ENCODE measurements at places on chromosomes 6 and 20.

DNA sequence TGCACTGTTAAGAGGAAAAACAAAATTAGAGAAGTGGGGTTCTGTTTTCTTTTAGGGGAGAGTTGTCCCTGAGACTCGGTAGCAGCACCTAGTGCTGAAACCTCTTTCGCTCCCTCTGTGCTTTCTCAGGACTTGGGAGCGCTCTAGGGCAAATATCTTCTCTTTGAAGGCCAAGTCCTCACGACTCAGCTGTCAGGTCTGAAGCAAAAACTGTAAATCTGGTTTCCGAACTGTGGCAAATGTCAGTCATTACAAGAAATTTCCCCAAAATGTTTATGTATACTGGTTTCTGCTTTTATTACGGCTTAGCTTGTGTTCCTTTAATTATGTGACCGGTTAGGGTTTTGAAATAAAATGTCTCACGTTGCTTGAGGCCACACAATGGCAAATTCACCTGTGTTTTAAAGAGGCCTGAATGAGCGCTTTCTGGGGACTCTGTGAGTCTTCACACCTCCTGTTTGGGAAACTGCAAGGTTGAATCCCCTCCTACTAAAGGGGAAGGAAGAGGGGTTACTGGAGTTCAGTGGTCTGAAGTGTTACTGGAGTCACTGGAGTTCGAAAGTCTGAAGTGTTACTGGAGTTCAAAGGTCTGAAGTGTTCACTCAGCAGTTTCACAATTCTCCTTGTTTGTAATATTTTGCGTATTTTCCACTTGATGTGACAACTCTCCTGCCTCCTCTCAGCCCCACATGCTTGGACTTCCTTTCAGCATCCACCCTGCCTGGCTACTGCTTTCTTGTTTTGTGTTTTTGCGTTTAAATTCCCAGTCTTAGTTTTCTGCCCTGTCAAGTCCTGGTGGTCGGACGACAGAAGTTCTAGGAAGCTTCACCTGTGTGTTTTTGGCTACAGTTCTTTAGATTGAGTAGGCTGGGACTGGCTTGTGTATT lies 1.6 kb downstream of the SMPDL3A start:
- no peak for DNase-seq
- H3K27ac ChIP-seq, result no peak overlapping the region
- no peaks in the 10 kb centered on the region for H3K27me3 ChIP-seq
- H3K4me3 ChIP-seq, result no peak overlapping the region
- peaks cover 15% of the 10 kb centered on the region for H3K4me1 ChIP-seq

GRCh38 chr6:170110201-170111140 lies 180.4 kb downstream of the DLL1 start:
- no peaks in the 10 kb centered on the region for H3K27me3 ChIP-seq
- no peak overlapping the region for H3K4me3 ChIP-seq
- no peak overlapping the region for H3K27ac ChIP-seq
- DNase-seq, result no peak
- H3K4me1 ChIP-seq, result no peaks in the 10 kb centered on the region

GRCh38 chr6:109320072-109320471 lies 62.2 kb downstream of the CD164 start:
- no peak overlapping the region for H3K4me3 ChIP-seq
- H3K4me1 ChIP-seq, result peaks cover 3% of the 10 kb centered on the region
- no peak for DNase-seq
- H3K27me3 ChIP-seq, result no peaks in the 10 kb centered on the region

DNA sequence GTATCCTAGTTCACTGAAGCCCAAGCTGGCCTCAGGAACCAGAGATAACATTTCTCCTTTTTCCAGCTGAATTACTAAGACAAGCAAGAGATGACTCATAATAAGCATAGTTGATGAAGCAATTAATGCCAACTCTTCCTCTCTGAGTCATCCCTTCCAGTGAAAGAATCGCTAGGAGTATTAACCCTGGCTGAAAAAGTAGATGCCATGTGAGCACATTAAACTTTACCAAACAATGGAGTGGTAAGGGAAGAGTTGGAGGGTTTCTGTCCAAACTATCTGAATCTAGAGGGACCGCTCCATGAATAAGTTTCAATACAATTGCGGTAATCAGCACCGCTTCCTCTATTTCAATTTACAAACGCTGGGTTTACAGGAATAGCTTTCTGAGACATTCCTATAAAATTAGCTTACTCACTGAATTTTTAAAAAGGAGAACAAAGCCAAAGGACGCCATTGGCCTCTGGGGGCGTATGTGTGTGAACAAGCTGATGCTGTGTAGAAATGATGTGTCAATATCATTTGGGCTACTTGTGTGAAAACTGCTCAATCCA lies 48.3 kb downstream of the ATXN1 start:
- no peaks in the 10 kb centered on the region for H3K27me3 ChIP-seq
- H3K36me3 ChIP-seq, result no peaks in the 10 kb centered on the region
- H3K4me3 ChIP-seq, result no peak overlapping the region
- peaks cover 5% of the 10 kb centered on the region for H3K4me1 ChIP-seq

- no peaks in the 10 kb centered on the region for H3K4me1 ChIP-seq
- no peak overlapping the region for H3K4me3 ChIP-seq
- no peak overlapping the region for H3K27ac ChIP-seq
- DNase-seq, result no peak
Observed at GRCh38 chr20:45032781-45033180, 66.5 kb downstream of the STK4 start.

GRCh38 chr20:19301142-19301541 lies 88.7 kb downstream of the SLC24A3 start:
- H3K4me1 ChIP-seq, result no peaks in the 10 kb centered on the region
- no peak overlapping the region for H3K27ac ChIP-seq
- H3K27me3 ChIP-seq, result no peaks in the 10 kb centered on the region
- H3K4me3 ChIP-seq, result no peak overlapping the region

- no peak overlapping the region for H3K27ac ChIP-seq
- H3K4me3 ChIP-seq, result no peak overlapping the region
- DNase-seq, result no peak
- H3K4me1 ChIP-seq, result no peaks in the 10 kb centered on the region
- H3K36me3 ChIP-seq, result no peaks in the 10 kb centered on the region
Observed at GRCh38 chr6:48994811-48995210, 468.2 kb downstream of the MMUT start.

- no peaks in the 10 kb centered on the region for H3K36me3 ChIP-seq
- DNase-seq, result no peak
- H3K4me1 ChIP-seq, result no peaks in the 10 kb centered on the region
- no peak overlapping the region for H3K4me3 ChIP-seq
- no peak overlapping the region for H3K27ac ChIP-seq
Observed at GRCh38 chr20:24289737-24290481, 179.5 kb upstream of the SYNDIG1 start.

DNA sequence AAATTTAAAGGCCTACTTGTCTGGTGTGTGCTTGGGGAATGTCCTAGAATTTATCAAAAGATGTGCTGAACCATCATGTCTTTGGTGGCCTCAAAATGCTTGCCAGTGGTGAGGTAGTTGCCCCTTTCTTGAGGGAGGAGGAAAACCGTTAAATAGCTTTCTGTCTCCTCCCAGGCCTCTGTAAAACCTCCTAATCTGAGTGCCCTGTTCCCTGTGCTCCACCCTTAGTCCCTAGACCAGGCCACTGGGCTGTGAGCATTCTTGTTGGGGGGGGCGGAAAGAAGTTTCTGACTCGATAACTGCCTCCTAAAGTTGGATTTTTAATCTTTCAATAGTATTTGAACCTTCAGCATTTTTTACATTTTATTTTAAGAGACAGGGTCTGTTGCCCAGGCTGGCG lies 23.1 kb downstream of the JARID2 start:
- H3K27me3 ChIP-seq, result no peaks in the 10 kb centered on the region
- no peak overlapping the region for H3K4me3 ChIP-seq
- H3K27ac ChIP-seq, result no peak overlapping the region

DNA sequence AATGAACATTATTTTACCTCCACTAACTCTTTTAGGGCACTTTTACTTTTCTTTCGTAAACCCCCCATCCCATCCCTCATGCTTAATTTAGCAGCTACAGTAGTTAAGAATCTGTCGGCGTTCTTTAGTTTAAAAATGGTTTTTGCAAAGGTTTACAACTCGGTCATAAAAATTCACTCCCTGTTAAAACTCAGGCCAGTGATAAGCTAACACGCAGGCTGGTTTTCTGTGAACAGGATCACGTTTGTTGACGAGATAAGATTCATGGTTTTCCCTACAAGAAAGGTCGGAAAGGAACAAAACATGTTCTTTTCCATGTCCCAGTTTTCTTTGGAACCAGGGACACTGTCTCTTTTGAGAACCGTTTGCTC lies 101.1 kb downstream of the TOX2 start:
- H3K27me3 ChIP-seq, result no peaks in the 10 kb centered on the region
- no peak for DNase-seq
- H3K36me3 ChIP-seq, result no peaks in the 10 kb centered on the region

GRCh38 chr20:49420292-49420691 lies 62.2 kb downstream of the KCNB1 start:
- H3K4me3 ChIP-seq, result no peak overlapping the region
- no peaks in the 10 kb centered on the region for H3K36me3 ChIP-seq
- no peak overlapping the region for H3K27ac ChIP-seq
- DNase-seq, result no peak
- no peaks in the 10 kb centered on the region for H3K4me1 ChIP-seq

GRCh38 chr6:88566746-88567534 lies 396.5 kb downstream of the RNGTT start:
- H3K36me3 ChIP-seq, result no peaks in the 10 kb centered on the region
- no peak for DNase-seq
- H3K4me3 ChIP-seq, result no peak overlapping the region
- H3K27me3 ChIP-seq, result peaks cover 6% of the 10 kb centered on the region
- H3K4me1 ChIP-seq, result peaks cover 13% of the 10 kb centered on the region

DNA sequence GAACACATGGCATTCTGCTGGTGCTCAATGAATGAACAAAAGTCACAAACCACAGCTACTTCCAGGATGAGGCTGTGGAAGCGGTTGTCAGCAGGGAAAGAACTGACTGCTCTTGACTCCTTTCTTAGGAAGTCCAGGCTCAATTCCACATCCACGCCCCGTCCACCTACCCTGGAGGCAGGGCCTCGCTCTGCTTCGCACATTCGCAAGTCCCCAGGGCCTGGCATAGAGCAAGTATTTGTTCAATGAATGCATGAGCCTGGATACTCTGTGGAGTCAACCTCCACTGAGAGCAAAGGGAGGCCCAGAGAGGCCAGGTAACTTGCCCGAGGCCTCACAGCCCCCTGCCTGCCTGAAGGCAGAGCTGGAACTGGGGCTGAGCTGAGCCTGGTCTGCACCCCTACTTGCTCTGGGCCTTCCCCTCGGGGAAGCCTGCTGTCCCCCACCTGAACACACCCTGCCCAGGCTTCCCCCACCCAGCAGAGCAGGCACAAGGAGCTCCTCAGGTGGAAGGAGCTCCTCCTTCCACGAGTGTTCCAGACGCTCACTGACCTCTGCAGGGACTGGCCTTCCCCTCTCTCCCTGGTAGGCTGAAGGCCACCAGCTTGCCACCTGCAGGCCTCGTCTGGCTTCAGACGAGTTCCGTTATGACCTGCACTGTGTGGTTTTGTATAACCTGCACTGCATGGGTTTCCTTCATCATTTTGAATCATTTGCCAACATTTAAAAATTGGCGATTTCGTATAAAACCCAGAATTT lies 119.3 kb upstream of the PTPN1 start:
- H3K27ac ChIP-seq, result no peak overlapping the region
- no peak for DNase-seq
- no peaks in the 10 kb centered on the region for H3K4me1 ChIP-seq
- no peaks in the 10 kb centered on the region for H3K27me3 ChIP-seq
- H3K36me3 ChIP-seq, result no peaks in the 10 kb centered on the region
- H3K4me3 ChIP-seq, result no peak overlapping the region

- no peaks in the 10 kb centered on the region for H3K27me3 ChIP-seq
- DNase-seq, result no peak
- H3K36me3 ChIP-seq, result no peaks in the 10 kb centered on the region
- no peak overlapping the region for H3K27ac ChIP-seq
- H3K4me1 ChIP-seq, result no peaks in the 10 kb centered on the region
Observed at GRCh38 chr20:36004045-36004444, 35.7 kb downstream of the CNBD2 start.

GRCh38 chr20:18767676-18768075 lies 45.9 kb upstream of the SCP2D1 start:
- H3K27me3 ChIP-seq, result no peaks in the 10 kb centered on the region
- no peak for DNase-seq
- H3K36me3 ChIP-seq, result peaks cover 8% of the 10 kb centered on the region

- H3K4me1 ChIP-seq, result peaks cover 1% of the 10 kb centered on the region
- no peak overlapping the region for H3K27ac ChIP-seq
- no peaks in the 10 kb centered on the region for H3K27me3 ChIP-seq
- H3K36me3 ChIP-seq, result no peaks in the 10 kb centered on the region
- no peak overlapping the region for H3K4me3 ChIP-seq
- no peak for DNase-seq
Observed at GRCh38 chr6:21420926-21421325, 172.6 kb upstream of the SOX4 start.

DNA sequence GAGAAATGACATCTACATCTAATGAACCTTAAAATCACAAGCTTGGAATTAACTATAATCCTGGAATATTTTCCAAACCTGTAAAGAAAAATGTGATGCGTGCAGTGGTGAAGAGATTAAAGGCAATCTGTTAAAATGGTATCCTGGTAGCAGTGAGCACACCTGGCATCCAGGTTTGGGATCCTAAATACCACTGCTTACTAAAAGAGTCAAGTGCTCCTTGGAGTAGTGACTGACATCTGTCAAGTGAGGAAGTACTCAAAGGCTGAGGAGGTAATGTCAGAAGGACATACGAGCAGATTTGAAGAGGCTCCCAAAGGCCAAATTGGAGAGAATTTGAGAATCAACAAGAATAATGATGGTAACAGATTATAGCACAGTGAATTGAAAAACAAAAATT lies 32.8 kb downstream of the PCMT1 start:
- H3K27me3 ChIP-seq, result no peaks in the 10 kb centered on the region
- no peak overlapping the region for H3K27ac ChIP-seq
- no peaks in the 10 kb centered on the region for H3K4me1 ChIP-seq
- H3K4me3 ChIP-seq, result no peak overlapping the region
- DNase-seq, result no peak

DNA sequence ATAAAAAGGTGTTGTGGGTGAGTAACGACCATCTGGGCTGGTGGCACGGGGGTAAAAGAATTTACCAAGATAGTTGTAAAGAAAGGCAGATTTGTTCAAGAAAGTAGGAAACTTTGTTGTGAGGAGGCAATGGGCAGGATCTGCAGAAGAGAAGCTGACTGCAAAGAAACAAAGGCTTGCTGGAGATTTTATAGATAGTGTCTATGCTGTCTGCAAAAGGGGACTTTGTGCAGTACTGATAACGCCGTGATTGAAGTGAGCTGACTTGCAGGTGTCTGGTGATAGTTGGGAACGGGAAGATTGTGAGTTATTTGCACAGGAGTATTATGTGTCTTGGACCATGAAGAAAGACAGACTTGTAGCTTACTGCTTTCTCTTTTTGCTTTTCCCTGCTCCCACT lies 36.8 kb upstream of the GSTA3 start:
- DNase-seq, result no peak
- H3K4me3 ChIP-seq, result no peak overlapping the region
- H3K36me3 ChIP-seq, result no peaks in the 10 kb centered on the region
- no peaks in the 10 kb centered on the region for H3K27me3 ChIP-seq

DNA sequence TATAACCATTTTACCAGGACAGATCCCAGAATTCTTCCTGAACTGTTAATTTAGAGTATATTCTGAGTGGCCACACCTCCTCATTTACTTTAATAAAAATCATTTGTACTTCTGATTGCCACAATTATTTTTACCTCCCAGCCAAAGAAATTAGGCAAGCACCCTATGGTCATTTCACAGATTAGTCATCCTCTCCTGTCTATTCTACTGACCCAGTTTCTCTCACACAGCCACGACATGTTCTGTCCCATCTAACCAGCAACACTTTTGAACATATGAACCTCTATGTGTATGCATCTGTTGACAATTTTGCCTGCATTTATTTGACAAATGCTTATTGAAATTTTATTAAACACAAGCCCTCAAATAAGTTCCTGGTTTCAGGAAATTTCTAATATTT lies 202.6 kb upstream of the STXBP5 start:
- no peaks in the 10 kb centered on the region for H3K27me3 ChIP-seq
- no peak overlapping the region for H3K4me3 ChIP-seq
- no peak overlapping the region for H3K27ac ChIP-seq
- H3K4me1 ChIP-seq, result no peaks in the 10 kb centered on the region
- no peaks in the 10 kb centered on the region for H3K36me3 ChIP-seq

Data from neuronal stem cell (in vitro differentiated cells).